ENCODE measurements at places on chromosomes 2 and 18. TPM values are rescaled to one million over a fixed set of nuclear protein-coding genes. Genes with fewer than 3 reads are reported as not detected.

DNA sequence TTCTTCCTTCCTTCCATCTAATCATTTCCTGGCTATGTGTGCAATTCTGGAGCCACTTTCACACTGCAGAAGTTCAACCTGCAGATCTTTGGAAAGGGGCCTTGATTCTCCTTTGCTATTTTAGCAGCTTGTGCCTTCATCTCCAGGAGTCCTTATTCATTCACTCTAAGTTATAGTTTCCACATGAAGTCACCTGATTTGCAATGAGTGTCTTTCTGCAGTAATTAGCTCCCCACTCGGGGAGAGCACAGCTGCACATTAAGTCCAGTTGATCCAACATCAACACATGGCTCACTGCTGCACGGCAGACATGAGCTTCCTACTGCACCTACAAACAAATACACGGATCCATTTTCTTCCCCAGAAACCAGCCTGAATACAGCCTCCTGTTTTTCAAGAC, 323.1 kb upstream of the TNP1 start:
- no peak overlapping the region for H3K4me3 ChIP-seq
- no peaks in the 10 kb centered on the region for H3K36me3 ChIP-seq
- peaks cover 10% of the 10 kb centered on the region for H3K27me3 ChIP-seq
- no peaks in the 10 kb centered on the region for H3K4me1 ChIP-seq

GALNT5 gene
- not detected for total RNA-seq

DNA sequence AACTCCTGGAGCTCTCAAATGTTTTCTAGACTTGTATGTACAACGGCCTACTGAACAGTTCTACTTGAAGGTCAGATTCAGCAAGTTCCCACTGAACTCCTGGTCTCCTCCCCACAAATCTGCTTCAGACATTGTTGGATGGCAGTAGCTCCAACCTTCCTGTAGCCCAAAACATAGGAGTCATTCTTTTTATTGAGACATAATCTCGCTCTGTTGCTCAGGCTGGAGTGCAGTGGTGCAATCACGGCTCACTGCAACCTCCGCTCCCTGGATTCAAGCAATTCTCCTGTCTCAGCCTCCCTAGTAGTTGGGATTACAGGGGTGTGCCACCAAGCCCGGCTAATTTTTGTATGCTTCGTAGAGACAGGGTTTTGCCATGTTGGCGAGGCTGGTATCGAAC, 47.3 kb downstream of the QPCT start:
- no peaks in the 10 kb centered on the region for H3K27me3 ChIP-seq
- no peak for DNase-seq
- no peaks in the 10 kb centered on the region for H3K36me3 ChIP-seq

DNA sequence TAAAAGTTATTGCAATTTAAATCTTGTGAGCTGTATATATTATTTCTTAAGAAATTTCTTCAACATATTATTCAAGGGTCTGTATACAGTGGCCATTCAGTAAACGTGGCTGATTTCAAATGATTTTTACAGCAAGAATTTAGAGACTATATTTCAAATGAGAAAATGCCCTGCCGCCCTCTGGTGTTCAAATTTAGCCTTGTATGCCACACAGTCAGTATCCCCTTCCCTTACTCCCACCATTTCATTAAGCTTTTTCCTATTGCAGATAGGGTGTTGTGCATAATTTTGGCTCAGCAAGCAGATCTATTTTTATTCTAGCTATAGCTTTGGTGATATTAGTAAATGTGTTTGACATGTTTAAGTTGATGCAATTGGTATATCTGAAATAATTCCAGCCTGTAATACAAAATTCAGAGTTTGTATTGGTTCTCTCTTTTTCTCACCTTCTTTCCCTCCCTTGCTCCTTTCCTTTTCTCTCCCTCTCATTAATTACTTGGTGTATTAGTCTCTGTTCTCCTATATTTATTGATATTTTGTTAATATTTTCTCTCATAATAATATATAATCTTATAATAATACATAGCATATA, 22.8 kb upstream of the SCN7A start:
- H3K27ac ChIP-seq, result no peak overlapping the region
- H3K4me3 ChIP-seq, result no peak overlapping the region
- no peaks in the 10 kb centered on the region for H3K4me1 ChIP-seq
- no peaks in the 10 kb centered on the region for H3K27me3 ChIP-seq
- no peaks in the 10 kb centered on the region for H3K36me3 ChIP-seq

- H3K36me3 ChIP-seq, result no peaks in the 10 kb centered on the region
- no peaks in the 10 kb centered on the region for H3K27me3 ChIP-seq
- no peak for DNase-seq
- no peak overlapping the region for H3K4me3 ChIP-seq
- no peak overlapping the region for H3K27ac ChIP-seq
These were observed 653.0 kb downstream of the CNTNAP5 start for GRCh38 chr2:124678043-124678442.

DNA sequence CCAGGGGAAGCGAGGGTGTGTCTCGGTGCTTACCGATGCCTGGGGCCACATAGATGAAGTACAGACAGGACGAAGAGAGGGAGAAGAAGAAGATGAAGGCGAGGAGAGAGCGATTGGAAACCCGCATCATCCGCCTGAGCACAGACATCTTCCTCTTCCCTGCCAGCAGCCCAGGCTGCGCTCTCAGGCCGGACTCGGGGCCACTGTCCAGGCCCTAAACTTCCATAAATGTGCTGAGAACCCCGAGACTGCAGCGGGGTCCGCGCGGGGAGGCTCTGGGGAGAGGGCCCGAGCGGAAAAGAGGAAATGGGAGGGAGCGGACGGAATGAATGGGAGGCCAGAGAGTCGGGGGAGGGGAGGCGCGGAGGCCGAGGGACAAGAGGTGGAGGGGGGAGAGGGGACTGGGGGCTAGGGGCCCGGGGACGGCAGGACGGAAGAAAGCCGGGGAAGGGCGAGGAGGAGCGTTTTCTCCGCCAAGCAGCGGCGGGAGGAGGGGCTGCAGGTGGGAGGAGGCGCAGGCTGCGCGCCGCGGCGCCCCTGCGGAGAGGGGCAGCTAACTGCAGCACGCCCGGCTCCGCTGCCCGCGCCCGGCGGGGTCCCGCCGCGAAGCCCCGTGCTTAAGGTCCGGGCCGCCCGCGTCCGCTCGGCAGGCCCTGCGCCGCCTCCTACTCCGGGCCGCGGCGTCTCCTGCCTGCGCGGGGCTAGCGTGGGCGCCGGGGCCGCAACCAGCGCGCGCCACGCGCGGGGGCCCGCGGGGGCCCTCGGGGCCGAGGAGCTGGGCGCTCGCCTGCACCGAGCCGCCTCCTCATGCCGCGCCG, at the start of gene B4GALT6:
Gene B4GALT6, minus strand, starts transcription at position 303 of the 818 bp plus-strand sequence. Its CDS starts 155 bp downstream, at position 148.
- H3K4me1 ChIP-seq, result peaks cover 17% of the 10 kb centered on the region
- peaks cover 24% of the 10 kb centered on the region for H3K27me3 ChIP-seq
- peak within 1 kb of the TSS; percentile 89 for H3K4me3 ChIP-seq
- no peak within 1 kb of the TSS for H3K27ac ChIP-seq

DNA sequence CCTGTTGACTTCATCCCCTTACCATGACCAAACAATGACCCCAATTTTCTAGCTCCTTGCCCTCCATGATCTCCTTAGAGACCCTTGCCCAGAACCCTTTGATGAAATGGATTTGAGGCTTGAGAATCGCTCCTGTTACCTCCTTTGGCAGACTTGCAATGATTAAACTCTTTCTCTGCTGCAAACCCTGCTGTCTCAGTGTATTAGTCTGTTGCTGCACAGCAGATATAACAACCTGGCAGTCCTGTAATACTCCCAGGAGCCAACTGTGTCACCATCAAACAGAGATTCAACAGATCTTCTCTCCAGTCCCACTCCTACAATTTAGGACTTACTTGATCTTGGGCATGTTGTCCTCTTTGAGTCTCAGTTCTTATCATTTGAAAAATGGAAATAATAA, 242.9 kb downstream of the HRH4 start:
- DNase-seq, result no peak
- H3K4me3 ChIP-seq, result no peak overlapping the region
- H3K27me3 ChIP-seq, result peaks cover 6% of the 10 kb centered on the region
- H3K27ac ChIP-seq, result no peak overlapping the region

REG1B gene
- total RNA-seq, result not detected

MARCO gene
- not detected for total RNA-seq

DNA sequence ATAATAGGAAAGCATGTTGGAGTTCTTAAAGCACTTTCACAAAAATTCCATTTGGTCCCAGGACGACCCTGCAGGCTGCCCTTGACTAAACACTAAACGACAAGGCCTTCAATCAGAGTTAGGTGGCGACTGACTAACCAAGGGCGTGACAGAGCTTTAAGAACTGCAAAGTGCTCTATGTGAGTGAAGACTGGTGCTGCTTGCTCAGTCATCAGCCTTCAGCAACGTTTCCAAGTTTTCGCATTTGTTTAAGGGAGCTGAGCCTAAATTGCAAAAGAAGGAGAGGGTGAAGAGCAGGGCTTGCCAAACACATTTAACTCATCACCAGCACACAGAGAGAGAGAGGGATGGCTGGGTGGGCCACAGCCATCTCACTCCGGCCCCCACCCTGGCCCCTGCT, 204.7 kb upstream of the PID1 start:
- H3K36me3 ChIP-seq, result no peaks in the 10 kb centered on the region
- no peak for DNase-seq
- no peaks in the 10 kb centered on the region for H3K4me1 ChIP-seq
- peaks cover 5% of the 10 kb centered on the region for H3K27me3 ChIP-seq
- H3K4me3 ChIP-seq, result no peak overlapping the region

ATP6V1C2 gene
- 3.5 TPM for total RNA-seq

- H3K4me1 ChIP-seq, result peaks cover 21% of the 10 kb centered on the region
- no peaks in the 10 kb centered on the region for H3K36me3 ChIP-seq
- no peaks in the 10 kb centered on the region for H3K27me3 ChIP-seq
- no peak for DNase-seq
These were observed 40.0 kb downstream of the GKN2 start for GRCh38 chr2:68912732-68913131.

LBX2 gene
- total RNA-seq, result 0.69 TPM

- no peak overlapping the region for H3K4me3 ChIP-seq
- H3K36me3 ChIP-seq, result no peaks in the 10 kb centered on the region
- no peak for DNase-seq
- H3K4me1 ChIP-seq, result no peaks in the 10 kb centered on the region
These were observed 18.9 kb upstream of the DPP4 start for GRCh38 chr2:162092658-162093556.

- H3K36me3 ChIP-seq, result no peaks in the 10 kb centered on the region
- no peak overlapping the region for H3K4me3 ChIP-seq
- no peaks in the 10 kb centered on the region for H3K4me1 ChIP-seq
- no peak for DNase-seq
- H3K27ac ChIP-seq, result no peak overlapping the region
These were observed 25.7 kb upstream of the RAB6D start for GRCh38 chr2:131389657-131390056.

DNA sequence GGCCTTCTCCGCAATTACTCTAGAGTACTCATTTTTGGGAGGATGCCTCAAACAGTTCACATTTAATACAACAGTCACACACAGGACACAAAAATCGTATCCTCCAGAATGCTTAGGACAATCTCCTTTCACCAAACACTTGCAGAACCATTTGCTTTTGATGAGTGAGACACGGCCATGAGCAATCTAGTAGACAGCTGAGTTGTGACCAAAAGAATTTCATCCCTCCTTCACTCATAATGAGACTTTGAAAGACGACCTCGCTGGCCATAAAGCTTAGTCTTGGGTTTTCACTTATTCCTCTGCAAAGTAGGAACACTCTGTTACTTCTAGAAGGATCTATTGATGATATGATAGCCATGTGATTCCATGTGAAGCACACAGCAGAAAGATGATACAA, 87.5 kb upstream of the SLC35G4 start:
- DNase-seq, result no peak
- H3K27ac ChIP-seq, result no peak overlapping the region
- peaks cover 6% of the 10 kb centered on the region for H3K27me3 ChIP-seq
- no peaks in the 10 kb centered on the region for H3K36me3 ChIP-seq

All from activated B cell treated with CpG ODN at 0.5 μM for 24 hours (primary cell).